ENCODE measurements at places on chromosomes 3 and 15. TPM values are rescaled to one million over a fixed set of nuclear protein-coding genes. Genes with fewer than 3 reads are reported as not detected.

CHRM5 gene
- under 0.01 TPM for total RNA-seq

RFC4 gene
- total RNA-seq: 11.0 TPM

EPHA6 gene
- 0.26 TPM for total RNA-seq

GHSR gene
- total RNA-seq: not detected

DIPK2A gene
- total RNA-seq: 118 TPM

CHAC1 gene
- total RNA-seq: 4.4 TPM

CD80 gene
- total RNA-seq: 0.16 TPM

CPEB1 gene
- 26.9 TPM for total RNA-seq

PRR20G gene
- not detected for total RNA-seq

ZNF80 gene
- total RNA-seq: not detected

ERICH6 gene
- total RNA-seq: 0.17 TPM

TMOD3 gene
- 37.0 TPM for total RNA-seq

MESP2 gene
- 1.9 TPM for total RNA-seq

SLC30A4 gene
- 7.3 TPM for total RNA-seq

CX3CR1 gene
- total RNA-seq: not detected

FXR1 gene
- 307 TPM for total RNA-seq

PLA2G4F gene
- total RNA-seq: under 0.01 TPM

CHDH gene
- total RNA-seq: 0.09 TPM

GABRR3 gene
- not detected for total RNA-seq

SLC38A3 gene
- total RNA-seq: not detected

BTBD1 gene
- total RNA-seq: 67.2 TPM

All from bronchial smooth muscle cell (primary cell).